ENCODE measurements at places on chromosomes 2 and 18. TPM values are rescaled to one million over a fixed set of nuclear protein-coding genes. Genes with fewer than 3 reads are reported as not detected.

- DNase-seq = no peak
Observed at GRCh38 chr2:171963198-171963597, 36.6 kb upstream of the METAP1D start.

- DNase-seq = no peak
Observed at GRCh38 chr2:77767388-77768076, 245.4 kb upstream of the LRRTM4 start.

GRCh38 chr2:236873636-236874035 lies 212.1 kb upstream of the COPS8 start:
- DNase-seq = no peak

DNA sequence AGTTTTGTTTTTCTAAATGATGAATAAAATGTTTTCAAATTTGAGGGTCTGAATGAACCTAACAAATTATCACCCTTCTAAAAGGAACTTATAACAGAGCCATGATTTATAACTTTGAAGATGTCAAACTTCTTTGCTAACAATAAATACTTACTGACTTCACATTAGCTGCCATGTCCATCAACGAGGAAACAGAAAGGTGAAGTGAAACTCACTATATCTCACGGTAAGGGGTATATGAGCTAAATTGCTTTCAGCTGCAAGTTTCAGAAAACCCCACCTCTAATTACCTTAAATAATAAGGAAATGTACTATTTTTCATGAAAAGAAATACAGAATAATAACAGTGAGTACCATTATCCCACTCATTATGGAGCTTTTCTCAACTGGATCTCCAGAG lies 350.8 kb upstream of the NT5C1B start:
- DNase-seq = no peak

Gene RBM44
- 1.7 TPM for total RNA-seq

Gene MEIS1
- 5.2 TPM for total RNA-seq

Data from RPMI7951 (cell line).